Activated T-cell treated with anti-CD3 and anti-CD28 coated beads, Interleukin-2, amount 50 U/mL, for 4 hours (primary cell): ENCODE measurements at places on chromosomes 3 and 15. TPM values are rescaled to one million over a fixed set of nuclear protein-coding genes. Genes with fewer than 3 reads are reported as not detected.
A peak's percentile ranks its signal among the peaks of the same experiment; 100 is the strongest.

Gene LMCD1
- total RNA-seq, result 0.74 TPM

- no peak for DNase-seq
These were observed 7.7 kb downstream of the FAM107A start for GRCh38 chr3:58569287-58570001.

DNA sequence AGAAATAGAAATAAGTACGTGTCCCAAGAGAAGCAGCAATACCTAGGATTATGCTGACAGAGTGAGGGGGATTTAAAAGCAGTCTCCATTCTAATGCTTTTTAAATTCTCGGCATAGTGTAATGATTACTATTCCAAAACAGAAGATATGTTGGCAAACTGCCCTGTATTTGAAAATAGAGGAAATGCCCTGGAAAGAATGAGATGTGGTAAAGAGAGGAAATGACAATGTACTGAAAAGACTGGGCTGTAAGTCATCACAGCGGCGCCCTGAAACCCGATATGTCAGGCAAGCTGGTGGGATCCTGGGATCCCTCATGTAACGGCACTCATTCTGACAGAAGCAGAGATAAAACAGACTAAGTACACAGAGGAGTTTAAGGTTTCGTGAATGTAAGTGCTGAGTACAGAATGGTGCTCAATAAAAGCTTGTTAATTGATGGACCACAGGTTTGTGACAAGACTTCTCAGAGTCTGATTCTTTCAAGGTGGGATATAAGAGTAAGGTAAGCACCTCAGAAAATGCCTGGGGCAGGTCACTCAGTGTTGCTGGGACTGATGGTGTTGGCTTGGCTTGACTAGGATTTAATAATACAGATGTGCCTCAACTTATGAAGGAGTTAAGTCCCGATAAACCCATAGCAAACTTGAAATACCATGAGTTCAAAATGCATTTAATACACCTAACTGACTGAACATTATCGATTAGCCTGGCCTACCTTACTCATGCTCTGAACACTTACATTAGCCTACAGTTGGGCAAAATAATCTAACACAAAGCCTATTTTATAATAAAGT is 91.4 kb downstream of the NFKBIZ start:
- DNase-seq, result no peak

Gene EAF1
- 33.2 TPM for total RNA-seq

- no peak for DNase-seq
These were observed 167.9 kb downstream of the APBA2 start for GRCh38 chr15:29053661-29054131.

Gene TM6SF1
- total RNA-seq, result 0.40 TPM

DNA sequence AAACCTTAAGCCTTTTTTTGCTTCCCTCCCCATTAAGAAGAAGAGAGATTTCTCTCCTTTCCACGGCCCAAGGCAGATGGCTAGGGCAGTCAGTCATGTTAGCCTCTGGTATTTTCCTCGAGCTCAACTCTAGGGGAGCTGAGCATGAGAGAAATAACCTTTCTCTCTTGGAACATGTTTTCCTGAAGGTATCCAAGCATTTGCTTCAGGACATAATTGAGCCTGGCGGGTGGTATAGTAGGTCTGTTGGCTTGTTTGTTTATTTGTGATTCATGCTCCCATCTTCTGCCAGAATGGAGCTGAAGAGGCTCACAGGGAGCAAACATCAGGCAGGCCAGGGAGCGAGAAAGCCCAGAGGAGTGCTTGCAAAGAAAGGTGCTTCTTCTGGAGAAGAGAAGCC is 102.5 kb downstream of the MESD start:
- no peak for DNase-seq

DNA sequence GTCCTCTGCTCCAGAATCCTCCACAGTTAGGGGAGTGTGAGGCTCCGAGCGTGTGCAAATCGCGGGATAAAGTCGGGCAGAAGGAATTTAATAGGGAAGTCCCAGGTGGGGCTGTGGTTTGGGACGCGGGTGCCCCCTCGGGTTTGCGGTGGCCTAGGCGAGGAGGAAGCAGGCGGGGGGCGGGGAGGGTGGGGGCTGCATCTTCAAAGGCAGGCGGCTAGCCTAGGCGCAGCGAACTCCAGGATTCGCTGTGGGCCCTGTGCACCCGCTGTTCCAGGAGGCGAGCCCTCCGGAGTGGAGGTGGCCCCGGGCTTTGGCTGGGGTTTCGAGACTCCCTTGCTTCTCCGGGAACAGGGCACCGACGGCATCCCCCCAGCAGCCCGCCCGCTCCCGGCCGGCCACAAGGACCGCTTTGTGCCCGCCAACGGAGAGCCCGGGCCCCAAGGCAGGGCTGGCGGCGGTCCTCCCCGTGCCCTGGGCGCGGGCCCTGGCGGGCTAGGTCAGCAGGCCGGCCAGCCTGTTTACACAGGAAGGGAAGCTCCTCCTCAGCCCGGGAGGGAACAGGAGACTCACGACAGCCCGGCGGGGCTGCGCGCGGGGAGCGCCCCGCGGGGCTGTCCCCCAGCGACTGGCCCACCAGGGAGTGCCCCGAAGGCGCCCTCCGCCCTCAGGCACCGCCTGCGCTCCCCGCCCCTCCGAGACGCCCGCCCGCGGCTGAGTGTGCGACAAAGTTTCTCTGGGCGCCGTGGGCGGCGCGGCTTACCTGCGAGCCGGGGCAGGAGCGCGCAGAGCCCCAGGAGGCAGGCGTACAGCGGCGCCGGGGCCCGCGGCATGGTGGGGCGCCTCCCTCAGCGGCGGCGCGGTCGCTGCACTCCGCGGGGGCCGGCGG is 753 bp downstream of the ITGB5 start:
- peak; percentile 31 for DNase-seq

Gene ATRIP
- 17.6 TPM for total RNA-seq

GRCh38 chr15:66827039-66827697 is 125.1 kb downstream of the SMAD6 start:
- no peak for DNase-seq

GRCh38 chr3:123271466-123272159 is 69.9 kb downstream of the SEC22A start:
- DNase-seq, result no peak

GRCh38 chr3:40055361-40055760 is 246.0 kb downstream of the MYRIP start:
- DNase-seq, result no peak

Gene SUSD5
- total RNA-seq, result not detected

- DNase-seq, result no peak
These were observed 48.3 kb upstream of the ACP3 start for GRCh38 chr3:132268956-132269355.

DNA sequence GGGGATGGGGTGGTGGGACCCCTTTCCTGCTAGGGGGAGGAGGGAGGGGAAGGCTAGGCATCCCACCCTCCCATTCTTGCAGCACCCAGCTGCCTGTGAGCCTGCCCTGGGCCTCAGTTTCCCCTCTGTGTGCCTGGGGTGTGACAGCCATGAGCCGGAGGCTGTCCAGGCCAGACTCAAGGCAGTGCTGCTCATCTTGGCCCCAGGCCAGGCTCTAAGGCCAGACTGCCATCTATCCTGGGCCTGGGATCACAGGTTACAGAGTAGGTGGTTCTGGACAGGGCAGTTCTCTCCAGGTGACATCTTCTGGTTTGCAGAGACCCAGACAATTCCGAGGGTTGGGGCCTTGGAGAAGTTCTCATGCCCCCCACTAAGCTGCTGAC is 3.3 kb upstream of the VILL start:
- no peak for DNase-seq

- no peak for DNase-seq
These were observed 144.7 kb downstream of the CHSY1 start for GRCh38 chr15:101107101-101107500.

Gene RTP4
- total RNA-seq, result 1.2 TPM

DNA sequence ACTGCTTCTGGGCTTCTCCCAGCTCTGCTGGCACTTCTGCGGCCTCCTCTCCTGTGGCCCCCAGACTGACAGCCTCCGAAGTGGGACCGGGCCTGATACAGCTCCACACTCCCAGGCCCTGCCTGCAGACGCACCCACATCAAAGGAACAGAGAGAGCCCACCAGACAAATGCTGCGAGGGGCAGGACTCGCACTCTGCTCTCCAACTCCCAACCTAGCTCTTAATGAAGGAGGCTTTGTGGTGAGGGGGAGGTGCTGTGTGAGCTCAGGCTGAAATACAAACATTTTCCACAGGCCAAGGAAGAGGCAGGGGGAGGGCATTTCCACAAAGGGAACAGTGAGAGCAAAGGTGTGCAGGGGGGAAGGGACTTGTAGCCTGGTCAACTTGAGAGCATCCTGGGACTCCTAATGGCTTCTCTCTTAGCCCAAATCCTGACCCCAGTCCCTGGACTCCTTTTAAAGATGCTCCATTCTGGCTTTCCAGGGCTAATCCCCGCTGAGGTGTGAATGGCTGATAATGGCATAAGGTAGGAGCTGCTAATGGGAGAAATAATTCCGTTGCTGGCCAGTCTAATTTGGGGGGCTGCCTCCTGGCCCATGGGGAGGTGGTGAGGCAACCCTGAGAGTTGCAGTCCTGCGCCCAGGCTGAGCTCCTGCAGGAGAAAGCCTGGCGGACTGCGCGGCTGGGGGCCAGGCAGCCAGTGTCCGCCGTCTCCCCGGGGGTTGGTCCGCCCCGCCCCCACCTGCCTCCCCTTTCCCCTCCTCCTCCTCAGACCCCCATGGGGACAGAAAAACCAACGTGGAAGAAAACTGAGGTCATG is 9.6 kb downstream of the LINGO1 start:
- DNase-seq, result no peak

GRCh38 chr3:122932251-122932967 is 95.2 kb downstream of the SEMA5B start:
- no peak for DNase-seq

Gene SERPINI1
- total RNA-seq, result 0.63 TPM

Gene FAM98B
- total RNA-seq, result 44.6 TPM

DNA sequence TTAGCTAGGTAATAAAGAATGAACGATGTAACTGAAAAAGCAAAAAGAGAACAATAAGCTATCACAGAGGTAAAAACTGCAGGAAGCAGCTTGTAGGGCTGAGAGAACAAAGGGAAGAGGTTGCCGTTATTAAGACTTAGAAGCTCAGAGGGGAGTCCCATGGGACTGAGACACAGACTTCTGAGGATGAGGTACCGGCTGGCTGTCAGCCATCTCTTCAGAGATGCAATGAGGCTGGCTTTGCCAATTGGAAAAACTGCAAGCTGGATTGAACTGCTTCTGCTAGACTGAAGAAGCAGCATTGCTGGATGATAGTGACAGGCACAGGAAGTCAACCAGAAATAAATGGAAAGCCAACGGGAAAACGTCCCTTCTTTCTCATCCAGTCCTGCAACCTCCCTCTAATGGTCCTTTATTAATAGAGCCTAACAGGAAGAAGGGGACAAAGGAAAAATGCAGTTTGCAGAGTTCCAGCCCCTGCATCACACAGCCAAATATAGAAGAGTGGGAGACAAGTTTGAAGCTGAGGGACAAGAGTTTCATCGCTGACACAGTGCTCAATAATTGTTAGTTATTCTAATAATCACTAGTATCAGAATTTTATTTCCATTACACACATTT is 21.1 kb upstream of the KLHL6 start:
- no peak for DNase-seq

- DNase-seq, result no peak
These were observed 84.2 kb upstream of the ABHD2 start for GRCh38 chr15:89003865-89004725.
